Stimulated activated CD8-positive, alpha-beta memory T cell treated with anti-CD3 and anti-CD28 coated beads, Interleukin-15, amount 100 ng/mL, for 1 hour (primary cell): ENCODE measurements at places on chromosomes 2 and 18.

- DNase-seq: no peak
Observed at GRCh38 chr2:78541088-78541450, 484.4 kb upstream of the REG3G start.

GRCh38 chr2:107020392-107020791, 134.4 kb upstream of the ST6GAL2 start:
- DNase-seq: no peak

GRCh38 chr2:24814516-24814915, 21.3 kb downstream of the CENPO start:
- no peak for DNase-seq

- DNase-seq: no peak
Observed at GRCh38 chr2:152402780-152403759, 68.1 kb downstream of the FMNL2 start.

DNA sequence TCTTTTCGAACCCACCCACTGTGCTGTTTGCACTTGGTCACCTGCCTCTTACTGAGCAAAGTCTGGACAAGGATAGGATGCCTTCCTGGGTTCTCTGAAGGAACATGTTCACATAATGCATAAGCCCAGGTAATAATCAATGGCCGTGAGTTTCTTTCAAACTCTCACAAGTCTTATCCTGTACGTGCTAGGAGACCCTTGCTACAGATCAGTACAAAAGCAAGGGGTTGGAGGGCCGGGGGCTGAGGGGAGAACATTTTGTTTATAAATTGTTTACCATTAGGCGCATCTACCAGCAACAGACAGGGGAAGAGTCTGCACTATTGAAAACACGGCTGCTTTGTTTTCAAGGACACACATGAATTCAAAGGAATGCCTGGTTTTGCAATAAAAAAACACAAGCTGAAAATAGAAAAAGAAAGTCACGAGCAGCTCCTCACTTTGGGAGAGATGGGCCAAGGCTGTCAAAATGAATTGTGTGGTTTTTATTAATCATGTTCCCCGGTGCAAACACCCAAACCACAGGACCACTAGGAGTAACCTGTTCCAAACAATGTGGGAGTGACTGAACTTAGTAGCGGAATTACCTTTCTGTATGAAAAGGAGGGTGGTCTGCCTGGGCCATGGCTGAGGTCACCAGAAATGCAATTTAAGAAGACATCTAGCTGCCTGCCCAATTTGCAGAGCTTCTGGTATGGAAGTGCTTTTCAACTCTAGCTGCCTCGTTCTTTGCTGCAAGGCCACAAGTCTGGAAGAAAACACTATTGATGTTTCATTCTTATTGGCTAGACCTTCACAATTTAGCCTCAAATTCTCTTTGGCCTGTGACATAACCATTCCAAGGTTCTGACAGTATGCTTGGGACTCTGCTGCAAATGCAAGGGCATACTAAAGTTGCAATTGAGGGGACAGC, 73.5 kb downstream of the CCBE1 start:
- no peak for DNase-seq
